ENCODE measurements at places on chromosomes 3 and 15.

DNA sequence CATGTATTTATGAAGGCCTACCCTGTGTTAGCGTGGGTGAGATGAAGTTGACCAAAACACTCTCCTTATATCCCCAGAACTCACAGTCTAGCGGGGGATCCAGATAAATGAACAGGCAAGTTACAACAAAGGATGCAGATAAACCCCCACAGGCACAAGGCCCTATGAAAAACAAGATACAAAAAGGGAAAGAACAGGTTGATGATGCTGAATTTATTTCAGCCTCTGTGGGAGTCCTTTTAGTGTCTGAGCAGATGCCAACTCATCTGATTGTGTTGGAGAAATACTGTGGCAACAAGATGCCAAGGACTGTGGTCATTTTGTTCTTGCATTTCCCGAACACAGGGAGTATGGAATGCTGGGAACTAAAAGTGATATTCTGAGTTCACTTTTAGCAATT, 300.0 kb downstream of the CHST2 start:
- no peak for DNase-seq

- DNase-seq: no peak
Observed at GRCh38 chr15:66860844-66861243, 158.8 kb downstream of the SMAD6 start.

GRCh38 chr3:127304121-127304744, 16.4 kb upstream of the PRR20G start:
- no peak for DNase-seq

- no peak for DNase-seq
Observed at GRCh38 chr3:66836363-66837152, 161.5 kb upstream of the KBTBD8 start.

- DNase-seq: no peak
Observed at GRCh38 chr15:69593488-69593887, 140.9 kb downstream of the RPLP1 start.

DNA sequence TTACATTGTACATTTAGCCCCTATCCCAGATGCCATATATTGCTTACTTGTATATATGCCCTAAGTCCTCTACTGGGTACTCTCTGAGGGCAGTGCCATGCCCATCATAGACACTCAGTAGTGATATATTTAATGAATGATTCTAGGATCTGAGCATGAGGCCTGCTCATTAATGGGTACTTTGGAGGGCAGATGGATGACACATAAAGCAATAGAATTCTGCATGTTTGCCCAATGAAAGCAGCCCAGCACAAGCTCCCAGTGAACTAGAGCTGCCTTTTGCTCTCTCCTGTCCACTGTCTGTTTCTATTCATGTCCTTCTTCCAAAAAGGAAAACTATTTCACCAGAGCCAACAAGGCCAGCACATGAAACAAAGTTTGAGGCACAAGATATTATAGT, 63.9 kb downstream of the TGFBR2 start:
- no peak for DNase-seq

GRCh38 chr3:133138017-133138416, 99.8 kb downstream of the TMEM108 start:
- no peak for DNase-seq

DNA sequence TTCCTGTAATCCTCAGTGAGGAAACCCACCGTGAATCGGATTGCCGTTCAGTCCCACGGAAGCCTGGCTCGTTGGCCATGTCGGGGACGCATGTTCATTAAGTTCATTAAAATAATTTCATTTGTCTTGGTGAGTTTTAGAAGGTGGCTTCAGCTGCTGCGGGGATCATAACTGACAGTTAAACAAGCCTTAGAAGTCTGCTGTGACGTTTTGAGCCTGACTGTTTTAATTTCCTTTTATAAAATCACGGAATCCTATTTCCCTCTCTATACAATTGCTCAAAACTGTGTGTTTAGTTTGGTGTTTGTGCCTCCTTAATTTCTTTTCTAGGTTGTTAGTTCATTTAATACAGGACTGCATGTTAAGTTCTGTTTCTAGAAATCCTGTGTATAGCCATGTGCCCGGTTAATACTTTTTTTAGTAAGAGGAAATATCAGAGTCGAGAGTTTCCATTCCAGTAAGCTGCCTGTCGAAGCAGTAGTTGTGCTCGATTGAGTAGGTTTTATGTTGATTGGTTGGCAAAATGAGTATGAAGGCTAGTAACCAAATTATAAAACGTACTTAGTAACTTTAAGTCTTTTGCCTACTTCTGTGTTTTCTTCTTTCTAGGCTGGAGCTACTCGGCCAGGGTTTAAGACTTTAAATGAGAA, 705 bp downstream of the NIPA2 start:
- DNase-seq: no peak

GRCh38 chr3:19901337-19901736, 32.7 kb downstream of the EFHB start:
- no peak for DNase-seq

DNA sequence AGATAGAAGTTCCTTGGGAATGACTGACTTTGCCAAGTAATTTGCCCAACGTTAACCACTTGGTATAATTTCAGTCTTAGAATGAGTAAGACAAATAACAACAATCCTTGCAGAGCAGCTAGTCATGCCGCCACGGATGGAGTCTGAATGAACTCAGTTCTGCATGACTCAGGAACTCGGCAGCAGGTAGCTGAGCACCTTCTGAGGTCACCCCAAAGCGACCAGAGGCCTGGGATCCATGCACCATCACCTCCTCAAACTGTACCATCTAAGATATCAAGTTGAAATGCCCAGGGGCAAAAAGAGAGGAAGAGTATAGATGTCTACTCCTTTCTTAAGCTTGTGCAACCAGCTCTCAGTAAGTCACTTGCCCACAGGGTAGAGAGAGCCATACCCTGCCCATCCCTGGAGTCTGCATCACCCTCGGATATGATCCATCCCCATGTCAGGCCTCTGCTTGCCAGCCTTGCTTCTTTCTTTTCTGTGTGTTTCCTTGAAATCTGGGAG, 8.5 kb upstream of the CDCP1 start:
- DNase-seq: no peak

GRCh38 chr3:112394003-112394640, 61.2 kb downstream of the CD200 start:
- no peak for DNase-seq

- no peak for DNase-seq
Observed at GRCh38 chr3:103295974-103296570, 861.3 kb downstream of the ZPLD1 start.

GRCh38 chr3:112372396-112372795, 39.4 kb downstream of the CD200 start:
- DNase-seq: no peak

GRCh38 chr3:108035751-108036150, 55.1 kb downstream of the CD47 start:
- no peak for DNase-seq

GRCh38 chr15:44775953-44776352, 39.6 kb downstream of the TRIM69 start:
- DNase-seq: no peak

DNA sequence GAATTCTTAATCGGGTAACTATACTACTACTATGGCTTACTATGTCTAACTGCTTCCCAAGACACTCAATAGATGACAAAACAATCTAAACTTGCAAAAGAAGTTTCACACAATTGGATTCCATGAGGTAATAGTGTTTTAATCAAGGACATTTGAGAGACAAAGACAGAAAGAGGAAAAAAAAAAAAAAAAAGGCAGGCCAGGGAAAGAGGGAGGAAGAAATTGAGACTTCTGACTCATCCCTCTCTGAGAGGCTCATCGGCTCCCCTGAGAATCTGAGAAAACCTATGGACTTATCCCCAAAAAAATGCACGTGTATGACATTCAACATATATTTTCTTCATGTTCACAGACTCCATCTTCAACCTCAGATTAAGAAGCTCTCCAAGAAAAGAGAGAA, 61.0 kb downstream of the SCAPER start:
- no peak for DNase-seq

- DNase-seq: no peak
Observed at GRCh38 chr15:40826423-40827075, 2.0 kb downstream of the PPP1R14D start.

DNA sequence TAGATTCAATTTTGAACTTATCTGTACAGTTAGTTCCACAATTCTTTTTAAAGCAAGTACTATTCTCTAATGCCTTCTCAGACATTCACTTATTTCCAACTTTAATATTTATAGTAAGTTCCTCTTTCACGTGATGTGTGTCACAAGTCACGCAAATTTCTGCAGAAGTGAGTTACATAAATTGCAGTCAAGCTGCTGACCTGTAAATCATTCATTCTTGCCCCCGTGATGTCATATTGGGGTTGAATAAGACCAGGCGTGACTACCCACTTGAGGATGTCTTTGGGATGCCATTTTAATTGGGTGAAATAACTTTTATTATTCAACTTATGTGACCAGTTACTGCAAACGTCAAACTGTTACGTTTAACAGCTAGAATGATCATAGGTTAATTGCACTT, 15.1 kb downstream of the PPARG start:
- DNase-seq: no peak

- DNase-seq: no peak
Observed at GRCh38 chr15:66630801-66631351, 65.1 kb upstream of the LCTL start.

DNA sequence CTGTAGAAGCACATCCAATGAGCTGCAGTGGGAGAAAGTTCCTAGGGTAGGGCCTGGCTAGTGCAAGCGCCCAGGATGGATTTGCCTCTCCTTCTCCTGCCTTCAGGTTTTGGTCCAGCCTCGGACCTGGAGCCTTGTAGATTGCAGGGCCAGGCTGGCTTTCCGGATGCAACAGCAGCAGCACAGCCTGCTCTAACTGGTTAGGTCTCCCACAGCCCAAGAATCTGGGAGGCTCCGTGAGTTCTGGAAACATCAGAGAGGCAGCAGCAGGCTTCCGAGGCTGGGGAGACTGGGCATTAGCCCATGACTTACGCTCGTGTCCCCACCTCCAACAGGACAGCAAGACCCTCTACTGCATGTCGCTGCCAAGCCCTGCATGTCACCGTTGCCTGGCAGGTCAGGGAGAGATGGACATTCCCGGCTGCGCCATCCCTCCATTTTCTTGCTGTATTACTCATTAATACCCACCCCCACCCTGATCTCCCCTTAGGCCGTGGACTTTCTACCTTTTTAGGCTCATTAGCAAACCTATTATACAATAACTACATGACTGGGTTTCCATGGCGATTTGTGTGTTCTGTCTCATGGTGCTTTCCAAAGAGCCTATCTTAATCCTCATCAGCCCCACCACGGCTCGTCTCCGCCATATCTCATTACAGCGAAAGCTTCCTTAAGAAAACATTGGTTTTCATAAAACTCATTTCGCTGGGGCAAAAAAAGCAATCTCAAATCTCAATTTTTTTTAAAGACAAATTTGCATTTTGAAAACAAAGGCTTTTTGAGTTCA, 40.9 kb upstream of the RGMA start:
- no peak for DNase-seq

DNA sequence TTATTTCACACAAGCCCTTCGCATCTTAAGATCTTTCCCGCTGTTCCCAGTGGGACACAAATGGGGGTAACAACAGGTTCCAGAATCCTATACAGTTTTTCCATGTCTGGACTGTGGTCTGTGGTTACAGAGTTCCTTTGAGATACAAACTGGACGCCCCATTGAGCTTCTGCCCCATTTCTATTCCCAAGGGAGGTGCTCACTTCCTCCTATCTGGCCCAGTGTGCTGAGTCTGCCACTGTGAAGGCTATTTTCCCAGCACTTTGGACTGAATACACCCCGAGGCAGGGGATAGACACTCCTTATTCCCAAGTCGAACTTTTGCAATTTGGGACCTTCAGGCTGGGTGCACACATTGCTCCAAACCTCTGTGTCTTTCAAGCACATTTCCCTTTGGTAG, 44.0 kb downstream of the MESD start:
- DNase-seq: no peak

GRCh38 chr15:38652998-38653397, 88.4 kb upstream of the RASGRP1 start:
- DNase-seq: peak; percentile 57

- DNase-seq: no peak
Observed at GRCh38 chr15:100671858-100672543, 69.6 kb downstream of the ASB7 start.

- no peak for DNase-seq
Observed at GRCh38 chr3:9110316-9110715, 139.1 kb downstream of the SRGAP3 start.

DNA sequence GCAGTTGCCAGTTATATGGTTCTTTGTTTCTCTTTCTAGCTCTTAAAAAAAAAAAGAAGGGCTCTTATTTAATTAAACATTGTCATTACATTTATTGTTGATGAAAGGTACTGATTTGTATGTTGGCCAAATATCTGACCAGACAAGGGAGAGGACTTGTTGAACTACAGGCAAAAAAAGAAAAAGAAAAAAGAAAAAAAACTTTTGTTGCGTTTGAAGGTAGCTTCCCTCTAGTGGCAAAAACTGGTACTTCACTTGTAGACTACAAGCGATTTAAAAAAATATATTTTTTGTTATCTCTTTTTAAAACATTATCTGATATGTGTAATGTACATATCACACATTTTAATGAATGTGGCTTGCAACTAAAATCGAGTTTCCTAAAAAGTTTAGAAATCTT, 280.6 kb downstream of the ROBO2 start:
- no peak for DNase-seq

DNA sequence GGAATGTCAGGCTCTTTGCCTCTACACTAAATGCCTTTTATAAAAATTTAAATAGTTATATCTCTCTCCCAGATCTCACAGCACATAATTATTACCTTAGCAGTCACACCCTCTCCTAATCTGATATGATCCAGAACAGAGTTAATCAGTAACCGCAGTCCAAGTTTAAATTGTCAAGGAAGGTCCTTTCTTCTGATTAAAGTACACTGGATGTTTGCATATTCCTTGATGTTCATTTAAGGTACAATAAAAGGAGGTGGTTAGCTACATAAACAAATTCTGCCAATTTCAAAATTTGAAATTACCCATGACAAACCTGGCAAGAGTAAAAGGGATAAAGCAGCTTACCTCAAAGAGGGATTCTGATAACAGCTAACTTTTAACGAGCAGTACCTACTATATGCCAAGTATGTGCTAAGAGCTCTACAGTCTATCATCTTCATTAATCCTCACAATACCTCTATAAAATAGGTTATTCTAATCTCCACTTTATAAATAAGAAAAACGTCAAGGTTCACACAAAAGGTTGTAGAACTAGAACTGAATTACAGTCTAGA, 4.3 kb downstream of the GOLIM4 start:
- no peak for DNase-seq

DNA sequence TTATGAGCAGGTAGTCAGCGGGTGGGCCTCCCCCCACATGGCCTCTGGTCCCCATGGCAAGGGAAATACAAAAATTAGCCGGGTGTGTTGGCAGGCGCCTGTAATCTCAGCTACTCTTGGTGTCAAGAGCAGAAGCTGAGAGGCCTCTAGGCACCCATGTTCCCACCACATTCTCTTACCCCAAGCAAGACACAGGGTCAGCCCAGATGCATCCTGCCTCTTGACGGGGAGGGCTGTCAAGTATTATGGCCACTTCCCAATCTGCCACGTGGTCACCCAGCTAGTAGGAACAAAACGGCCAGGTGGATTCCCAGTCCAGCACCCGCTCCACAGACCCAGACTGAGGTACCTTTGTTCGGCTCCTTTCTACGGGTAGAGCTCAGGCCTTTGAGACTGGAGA, 16.2 kb upstream of the SLC6A6 start:
- no peak for DNase-seq

All from activated CD8-positive, alpha-beta memory T cell treated with anti-CD3 and anti-CD28 coated beads for 1 hour (primary cell).